ENCODE measurements at places on chromosomes 7 and 10. TPM values are rescaled to one million over a fixed set of nuclear protein-coding genes. Genes with fewer than 3 reads are reported as not detected.

FAM204A gene
- total RNA-seq, result 44.4 TPM

CLCN1 gene
- total RNA-seq, result not detected

NEUROG3 gene
- not detected for total RNA-seq

CAV2 gene
- total RNA-seq, result 74.9 TPM

MYPN gene
- 1.8 TPM for total RNA-seq

ATP6V0A4 gene
- total RNA-seq, result not detected

DNA sequence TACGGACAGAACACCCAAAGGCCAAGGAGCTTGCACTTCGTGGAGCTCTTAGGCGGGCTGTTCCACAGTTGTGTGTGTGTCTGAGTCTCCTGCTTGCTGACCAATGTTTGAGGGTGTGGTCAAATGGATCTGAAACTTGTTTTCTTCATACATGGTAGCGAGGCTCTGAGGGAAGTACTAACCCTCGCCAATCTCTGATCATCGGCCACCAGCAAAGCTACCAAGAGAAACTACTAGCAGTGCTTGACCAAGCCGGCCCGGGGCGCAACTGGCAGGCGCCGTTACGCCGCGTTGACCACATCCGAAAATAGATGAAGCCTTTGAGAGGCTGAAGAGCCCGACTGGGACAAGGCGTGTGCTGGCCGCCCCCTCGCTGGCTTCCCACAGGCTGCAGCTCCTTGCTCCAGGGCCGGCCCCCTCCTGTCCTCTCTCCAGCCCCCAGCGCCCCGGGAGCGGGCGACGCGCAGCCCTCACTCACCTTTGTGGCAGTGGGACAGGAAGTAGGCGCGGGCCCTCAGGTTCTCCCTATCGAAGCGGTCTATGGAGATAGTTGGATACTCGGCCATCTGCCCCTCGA lies 384 bp downstream of the DCLRE1C start:
- peak; percentile 76 for DNase-seq

DNA sequence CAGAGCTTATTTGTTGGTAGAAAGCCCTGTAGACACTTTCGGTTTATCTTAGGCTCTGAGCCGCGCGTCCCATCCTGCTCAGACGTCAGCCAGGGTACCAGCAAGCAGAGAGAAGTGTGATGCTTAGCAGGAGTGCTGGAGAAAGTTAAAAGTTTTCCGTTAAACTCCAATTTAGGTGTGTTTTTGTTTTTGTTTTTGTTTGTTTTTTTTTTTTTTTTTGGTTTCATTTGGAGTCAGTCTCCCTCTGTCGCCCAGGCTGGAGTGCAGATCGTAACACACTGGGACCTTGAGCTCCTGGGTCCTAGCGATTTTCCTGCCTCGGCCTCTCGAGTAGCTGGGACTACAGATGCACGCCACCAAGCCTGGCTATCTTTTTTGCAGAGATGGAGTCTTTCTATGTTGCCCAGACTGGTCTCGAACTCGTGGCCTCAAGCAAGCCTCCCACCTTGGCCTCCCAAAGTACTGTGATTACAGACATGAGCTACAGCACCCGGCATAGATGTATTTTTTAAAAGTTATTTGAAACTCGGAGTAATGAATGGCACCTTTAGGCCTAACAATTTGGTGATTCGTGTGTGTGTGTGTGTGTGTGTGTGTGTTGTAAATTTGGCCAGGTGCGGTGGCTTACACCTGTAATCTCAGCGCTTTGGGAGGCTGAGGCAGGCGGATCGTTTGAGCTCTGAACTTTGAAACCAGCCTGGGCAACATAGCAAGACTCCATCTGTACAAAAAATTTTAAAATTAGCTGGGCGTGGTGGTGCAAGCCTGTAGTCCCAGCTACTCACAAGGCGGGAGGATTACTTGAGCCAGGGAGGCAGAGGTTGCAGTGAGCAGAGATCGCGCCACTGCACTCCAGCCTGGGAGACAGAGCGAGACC lies 1.3 kb upstream of the HIP1 start:
- DNase-seq, result no peak

GRCh38 chr10:72954596-72955554 lies at the start of gene PLA2G12B:
TSS of gene PLA2G12B (minus strand) at chr10:72954806. CDS start at chr10:72954685, 121 bp downstream.
- no peak for DNase-seq

DNA sequence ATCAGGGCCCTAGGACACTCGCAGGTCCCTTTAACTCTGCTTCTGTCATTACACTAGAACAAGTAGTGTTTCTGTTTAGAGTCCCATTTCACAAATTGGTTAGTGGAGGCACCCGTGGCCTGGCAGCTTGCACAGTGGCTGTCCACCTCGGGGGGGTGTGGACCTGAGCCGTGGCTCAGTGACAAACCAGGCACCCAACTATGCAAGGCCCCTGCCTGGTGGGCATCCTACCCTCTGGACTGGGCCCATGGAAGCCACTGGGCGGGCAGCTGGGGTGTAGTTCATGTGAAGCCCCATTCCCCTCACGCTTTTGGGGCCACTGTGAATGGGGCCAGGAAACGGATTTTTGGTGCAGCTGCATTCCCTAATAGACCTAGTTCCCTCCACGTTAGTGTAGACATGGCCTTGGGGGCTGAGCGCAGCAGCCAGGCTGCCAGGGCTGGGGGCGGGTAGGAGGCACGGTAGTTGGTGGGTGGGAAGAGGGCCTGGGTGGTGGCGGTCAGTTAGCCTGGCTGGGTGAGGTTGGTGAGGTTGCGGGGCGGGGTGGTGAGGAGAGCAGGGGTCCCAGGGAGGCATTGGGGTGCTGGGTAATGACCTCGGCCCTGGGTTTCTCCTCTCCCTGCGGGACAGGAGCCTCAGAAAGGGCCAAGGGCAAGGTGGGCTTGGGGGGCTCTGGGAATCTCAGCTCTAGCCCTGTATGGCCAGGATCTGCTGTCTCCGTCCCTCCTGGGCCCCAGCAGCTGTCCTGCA lies 18.7 kb downstream of the ZNF316 start:
- DNase-seq, result no peak

DNA sequence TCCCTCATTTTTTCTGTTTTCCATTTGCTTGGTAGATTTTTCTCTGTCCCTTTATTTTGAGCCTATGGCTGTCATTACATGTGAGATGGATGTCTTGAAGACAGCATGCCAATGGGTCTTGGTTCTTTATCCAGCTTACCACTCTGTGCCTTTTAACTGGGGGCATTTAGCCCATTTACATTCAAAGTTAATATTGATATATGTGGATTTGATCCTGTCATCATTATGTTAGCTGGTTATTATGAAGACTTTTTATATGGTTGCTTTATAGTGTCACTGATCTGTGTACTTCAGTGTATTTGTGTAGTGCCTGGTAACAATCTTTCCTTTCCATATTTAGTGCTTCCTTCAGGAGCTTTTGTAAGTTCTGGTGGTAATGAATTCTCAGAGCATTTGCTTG lies 89.3 kb upstream of the UNC5B start:
- DNase-seq, result no peak

DNA sequence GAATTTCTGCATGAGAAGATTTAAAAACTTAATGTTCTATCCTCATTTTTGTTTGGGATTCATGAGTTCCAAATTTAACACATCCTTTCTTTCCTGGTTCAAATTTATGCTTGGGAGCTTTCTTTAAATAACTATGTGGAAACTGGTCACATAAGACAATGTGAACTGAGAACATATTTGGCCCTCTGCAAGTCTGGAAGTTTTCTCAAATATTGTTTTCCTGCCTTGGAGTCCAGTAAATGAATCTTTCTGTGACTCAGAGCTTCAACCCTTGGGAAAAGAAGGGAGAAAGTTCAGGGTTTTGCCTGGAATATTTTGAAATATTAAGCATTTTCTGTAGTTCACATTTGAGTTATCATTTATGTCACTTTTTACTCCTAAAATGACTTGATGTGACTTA lies 559.0 kb upstream of the NRP1 start:
- no peak for DNase-seq

DNA sequence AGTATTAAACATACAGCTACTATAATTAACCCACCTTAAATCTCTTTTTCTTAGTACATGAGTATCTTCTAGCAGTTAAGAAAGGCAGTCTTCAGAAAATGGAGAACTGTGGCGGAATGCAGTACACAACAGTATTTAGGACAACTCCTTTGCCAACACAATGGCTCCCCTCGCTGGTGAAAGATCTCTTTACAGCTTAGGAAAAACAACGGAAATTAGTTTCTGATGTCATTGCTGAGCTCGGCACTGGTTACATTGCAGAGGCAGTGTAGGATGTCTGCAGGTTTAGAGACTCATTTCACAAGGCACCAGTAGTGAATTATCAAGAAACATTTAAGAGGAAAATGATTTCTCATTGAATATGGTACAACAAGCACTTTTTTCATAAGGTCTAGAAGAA lies 43.4 kb downstream of the GLRX3 start:
- peak; percentile 35 for DNase-seq

- peak; percentile 4 for DNase-seq
Observed at GRCh38 chr10:11993834-11994468, 48.7 kb downstream of the UPF2 start.

- no peak for DNase-seq
Observed at GRCh38 chr7:12584930-12585329, 14.4 kb downstream of the SCIN start.

- DNase-seq, result no peak
Observed at GRCh38 chr10:32132357-32132946, 76.2 kb upstream of the KIF5B start.

DNA sequence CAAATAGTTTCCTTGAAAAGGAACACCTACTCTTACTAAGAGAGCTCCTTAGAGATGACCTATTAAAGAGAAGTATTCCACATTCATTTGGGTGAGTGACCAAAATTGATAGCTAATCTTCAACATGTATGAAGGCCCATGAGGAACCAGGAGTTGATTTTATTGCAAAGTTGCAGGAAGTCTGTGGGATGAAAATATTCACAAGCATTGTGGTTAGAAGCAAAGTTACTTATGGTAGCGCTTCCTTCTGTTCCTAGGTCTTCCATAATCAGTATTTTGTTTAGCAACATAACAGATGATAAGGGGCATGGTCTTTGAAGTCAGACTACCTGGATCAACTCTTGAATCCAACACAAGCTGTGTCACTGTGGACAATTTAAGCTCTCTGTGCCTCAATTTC lies 164.5 kb downstream of the DGKB start:
- no peak for DNase-seq

DNA sequence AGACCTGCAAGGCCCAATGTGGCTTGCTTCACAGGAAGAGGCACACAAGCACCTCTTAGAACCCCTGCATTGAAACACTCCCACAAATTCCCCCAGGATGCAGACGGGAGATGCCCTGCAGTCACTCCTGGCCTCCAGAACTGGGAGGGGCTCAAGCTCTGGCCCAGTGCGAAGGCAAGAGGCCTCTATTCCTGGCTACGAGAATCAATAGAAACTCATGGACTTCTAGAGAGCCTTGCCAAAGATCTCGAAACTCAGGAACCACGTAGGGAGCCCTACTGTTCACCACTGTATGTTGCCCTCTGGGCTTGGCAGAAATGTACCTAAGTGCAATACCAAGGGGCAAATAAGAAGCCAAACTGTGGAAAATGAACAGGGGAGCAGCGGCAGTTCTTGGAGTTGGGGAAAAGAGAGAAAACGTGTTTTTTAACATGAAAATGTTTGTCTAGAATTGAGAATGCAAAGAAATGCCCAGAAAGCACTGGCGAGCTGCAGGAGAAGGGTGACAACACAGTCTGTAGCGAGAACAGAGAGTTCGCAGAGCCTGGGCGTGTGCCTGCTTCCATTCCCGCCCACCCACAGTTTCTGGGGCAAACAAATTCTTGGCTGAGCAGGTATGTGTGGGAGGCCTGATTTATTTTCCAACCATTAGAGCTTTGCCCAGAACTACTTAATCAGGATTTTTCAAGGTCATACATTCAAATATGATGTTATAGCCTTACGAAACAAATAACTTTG lies 260.5 kb upstream of the KLF14 start:
- no peak for DNase-seq

GRCh38 chr10:92834986-92835385 lies 13.3 kb upstream of the EXOC6 start:
- no peak for DNase-seq

DNA sequence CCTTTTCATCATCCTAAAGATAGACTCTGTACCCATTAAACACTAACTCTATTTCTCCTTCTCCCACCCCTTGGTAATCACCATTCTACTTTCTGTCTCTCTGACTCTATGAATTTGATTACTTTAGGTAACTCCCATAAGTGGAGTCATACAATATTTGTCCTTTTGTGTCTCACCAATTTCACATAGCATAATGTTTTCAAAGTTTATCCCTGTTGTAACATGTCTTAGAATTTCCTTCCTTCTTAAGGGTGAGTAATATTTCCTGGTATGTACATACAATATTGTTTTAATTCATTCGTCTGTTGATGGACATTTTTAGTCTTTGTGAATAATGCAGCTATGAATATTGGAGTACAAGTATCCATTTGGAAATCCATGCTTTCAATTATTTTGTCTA lies 50.9 kb upstream of the CDCA7L start:
- no peak for DNase-seq

Measured in RPMI7951 (cell line).